Erythroblast (primary cell): ENCODE measurements at places on chromosomes 12 and 14.

GRCh38 chr14:32004300-32004699 is 72.8 kb upstream of the ARHGAP5 start:
- DNase-seq, result no peak

DNA sequence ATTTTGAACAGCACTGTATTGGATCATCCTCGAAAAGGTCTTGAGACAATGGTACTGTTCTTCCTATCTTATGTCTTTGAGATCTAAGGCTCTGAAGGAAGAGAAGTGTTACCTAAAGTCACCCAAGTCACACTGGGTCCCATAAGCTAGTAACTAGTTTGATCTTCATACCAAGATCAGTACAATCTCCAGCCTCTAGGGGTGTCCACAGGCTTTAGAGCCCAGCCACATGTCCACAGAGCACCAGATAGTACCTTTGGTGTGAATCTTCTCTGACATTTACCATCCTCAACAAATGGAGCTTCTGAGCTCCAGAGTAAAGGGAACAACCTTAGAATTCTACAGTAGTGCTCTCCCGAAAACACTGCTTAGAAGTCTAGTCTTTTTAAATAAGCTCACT is 78.7 kb downstream of the KSR2 start:
- DNase-seq, result no peak

GRCh38 chr12:79634957-79635471 is 55.8 kb downstream of the PAWR start:
- DNase-seq, result no peak

GRCh38 chr12:47135578-47135977 is 55.8 kb upstream of the AMIGO2 start:
- DNase-seq, result no peak
